Activated naive CD4-positive, alpha-beta T cell treated with anti-CD3 and anti-CD28 coated beads for 36 hours (primary cell): ENCODE measurements at places on chromosomes 16 and 17. TPM values are rescaled to one million over a fixed set of nuclear protein-coding genes. Genes with fewer than 3 reads are reported as not detected.

The CFAP20 gene
- total RNA-seq, result 31.4 TPM

- H3K4me3 ChIP-seq, result no peak overlapping the region
- no peak overlapping the region for H3K27ac ChIP-seq
- no peaks in the 10 kb centered on the region for H3K27me3 ChIP-seq
- no peaks in the 10 kb centered on the region for H3K36me3 ChIP-seq
These were observed 23.0 kb upstream of the CAPNS2 start for GRCh38 chr16:55543472-55543871.

The ADAP2 gene
- total RNA-seq, result 0.52 TPM

DNA sequence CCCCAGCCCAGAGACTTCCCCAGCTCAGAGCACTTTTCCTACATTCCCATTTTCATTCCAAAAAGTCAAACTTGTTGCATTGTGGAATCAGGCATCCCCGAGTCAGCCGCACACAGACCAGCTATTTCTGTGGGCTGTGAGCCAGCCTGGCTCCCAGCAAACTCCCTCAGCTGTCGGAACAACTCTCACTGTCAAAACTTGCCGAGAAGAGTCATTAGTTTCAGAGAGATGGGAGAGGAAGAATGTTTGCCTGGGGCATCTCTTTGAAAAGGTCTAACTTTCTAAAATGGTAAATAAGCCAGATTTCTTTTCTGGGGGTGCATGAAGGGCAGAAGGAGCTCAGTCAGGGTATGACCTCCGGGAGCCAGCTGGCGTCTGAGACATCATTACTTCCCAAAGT lies 280.0 kb downstream of the TMEM114 start:
- DNase-seq, result no peak
- H3K4me1 ChIP-seq, result no peaks in the 10 kb centered on the region
- H3K36me3 ChIP-seq, result no peaks in the 10 kb centered on the region
- no peak overlapping the region for H3K4me3 ChIP-seq
- no peak overlapping the region for H3K27ac ChIP-seq

DNA sequence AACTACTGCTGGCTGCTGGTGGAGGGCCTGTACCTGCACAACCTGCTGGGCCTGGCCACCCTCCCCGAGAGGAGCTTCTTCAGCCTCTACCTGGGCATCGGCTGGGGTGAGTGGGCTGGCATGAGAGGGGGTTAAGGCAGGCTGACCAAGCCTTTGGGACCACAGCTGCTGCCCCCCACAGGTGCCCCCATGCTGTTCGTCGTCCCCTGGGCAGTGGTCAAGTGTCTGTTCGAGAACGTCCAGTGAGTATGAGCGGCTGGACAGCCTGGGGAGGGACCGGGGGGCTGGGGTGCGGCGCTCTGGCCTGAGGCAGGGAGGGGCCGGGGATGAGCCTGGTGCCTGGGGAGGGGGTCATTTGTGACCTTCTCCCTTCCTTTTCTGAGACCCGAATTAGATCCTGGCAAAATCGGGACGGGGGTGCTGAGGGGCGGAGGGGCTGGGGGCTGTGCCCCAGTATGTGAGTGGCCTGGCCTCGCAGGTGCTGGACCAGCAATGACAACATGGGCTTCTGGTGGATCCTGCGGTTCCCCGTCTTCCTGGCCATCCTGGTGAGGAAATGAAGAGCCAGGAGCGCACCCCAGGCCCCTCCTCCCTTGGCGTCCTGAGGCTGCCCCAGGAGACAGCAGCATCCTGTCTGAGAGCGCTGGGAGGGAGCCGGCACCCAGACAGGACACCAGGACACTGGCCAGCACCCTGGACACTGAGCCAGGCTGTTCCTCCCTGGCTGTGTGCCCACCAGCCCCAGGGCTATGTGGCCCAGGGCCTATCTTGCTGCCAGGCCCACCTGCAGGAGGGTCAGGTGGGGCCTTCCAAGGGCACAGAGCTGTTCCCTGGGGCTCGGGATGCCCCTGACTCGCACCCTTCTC lies 8.0 kb downstream of the GCGR start:
- DNase-seq, result no peak
- H3K4me1 ChIP-seq, result no peaks in the 10 kb centered on the region
- H3K27me3 ChIP-seq, result peaks cover 24% of the 10 kb centered on the region
- H3K4me3 ChIP-seq, result no peak overlapping the region

DNA sequence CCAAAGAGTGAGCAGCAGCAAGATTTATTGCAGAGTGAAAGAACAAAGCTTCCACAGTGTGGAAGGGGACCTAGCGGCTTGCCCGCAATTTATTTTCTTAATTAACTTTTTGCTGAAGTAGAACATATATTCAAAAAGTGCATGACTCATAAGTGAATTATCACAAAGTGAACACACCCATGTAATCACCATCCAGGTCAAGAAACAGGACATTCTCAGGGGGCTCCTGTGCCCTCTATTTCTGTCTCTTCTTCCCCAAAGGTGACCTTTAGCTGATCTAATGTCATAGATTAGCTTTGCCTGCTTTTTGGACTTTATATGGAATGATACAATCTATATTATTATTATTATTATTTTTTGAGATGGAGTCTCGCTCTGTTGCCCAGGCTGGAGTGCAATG lies 19.9 kb downstream of the ERAL1 start:
- no peak for DNase-seq
- H3K4me1 ChIP-seq, result peaks cover 50% of the 10 kb centered on the region
- H3K4me3 ChIP-seq, result no peak overlapping the region

The PLCD3 gene
- total RNA-seq, result 2.4 TPM

GRCh38 chr17:51948128-51948527 lies 210.4 kb downstream of the CA10 start:
- H3K27ac ChIP-seq, result no peak overlapping the region
- no peak for DNase-seq
- no peaks in the 10 kb centered on the region for H3K4me1 ChIP-seq
- H3K4me3 ChIP-seq, result no peak overlapping the region
- no peaks in the 10 kb centered on the region for H3K36me3 ChIP-seq

DNA sequence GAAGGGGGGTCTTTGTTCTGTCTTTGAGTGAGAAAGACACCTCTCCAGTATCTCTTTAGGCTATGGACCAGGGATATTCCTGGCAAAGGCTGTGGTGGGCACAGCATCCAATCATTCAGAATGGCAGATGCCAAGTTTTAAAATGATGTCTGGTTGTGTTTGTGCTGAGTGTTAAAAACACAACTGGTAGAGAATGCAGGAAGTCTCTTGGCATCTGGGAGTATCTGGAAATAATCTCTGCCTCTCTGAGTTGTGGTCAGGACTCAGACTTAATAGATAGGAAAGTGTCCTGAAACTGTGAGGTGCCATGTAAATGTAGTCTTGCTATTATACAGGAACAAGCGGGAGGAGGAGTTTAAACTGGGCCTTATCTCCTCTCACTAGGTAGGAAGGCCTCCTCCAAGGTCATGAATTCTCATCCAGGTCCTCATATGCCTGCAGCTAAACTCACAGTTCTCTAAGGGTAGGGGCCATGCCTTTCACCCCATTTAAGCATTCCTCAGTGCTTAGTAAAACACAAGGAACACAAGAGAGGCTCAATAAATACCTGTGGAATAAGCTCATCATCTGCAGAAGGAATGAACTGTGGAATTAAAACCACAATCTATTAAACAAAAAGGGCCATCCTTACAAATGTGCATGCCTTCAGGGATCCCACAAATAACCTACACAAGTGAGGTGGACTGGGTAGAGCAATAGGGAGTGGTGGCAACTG lies 317.6 kb downstream of the CBLN1 start:
- DNase-seq, result no peak
- H3K27me3 ChIP-seq, result no peaks in the 10 kb centered on the region
- H3K27ac ChIP-seq, result no peak overlapping the region
- no peaks in the 10 kb centered on the region for H3K4me1 ChIP-seq
- no peak overlapping the region for H3K4me3 ChIP-seq

DNA sequence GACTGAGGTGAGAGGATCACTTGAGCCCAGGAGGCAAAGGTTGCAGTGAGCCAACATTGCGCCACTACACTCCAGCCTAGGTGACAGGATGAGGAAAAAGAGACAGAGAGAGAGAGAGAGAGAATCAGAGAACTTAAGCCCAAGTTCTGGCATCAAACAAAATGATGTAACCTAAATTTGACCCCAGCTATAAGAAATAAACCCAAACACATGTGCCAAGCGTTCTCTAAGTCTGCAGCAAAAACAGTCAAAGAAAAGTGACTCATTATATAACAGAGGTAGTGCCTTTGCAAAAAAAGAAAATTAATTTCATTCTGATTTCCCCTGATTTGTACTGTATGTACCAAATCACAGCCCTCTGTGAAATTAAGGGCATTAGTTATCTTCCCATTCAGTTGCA lies 89.5 kb downstream of the CDH11 start:
- no peaks in the 10 kb centered on the region for H3K36me3 ChIP-seq
- H3K4me1 ChIP-seq, result no peaks in the 10 kb centered on the region
- no peak overlapping the region for H3K27ac ChIP-seq
- no peak overlapping the region for H3K4me3 ChIP-seq
- no peaks in the 10 kb centered on the region for H3K27me3 ChIP-seq
- no peak for DNase-seq

DNA sequence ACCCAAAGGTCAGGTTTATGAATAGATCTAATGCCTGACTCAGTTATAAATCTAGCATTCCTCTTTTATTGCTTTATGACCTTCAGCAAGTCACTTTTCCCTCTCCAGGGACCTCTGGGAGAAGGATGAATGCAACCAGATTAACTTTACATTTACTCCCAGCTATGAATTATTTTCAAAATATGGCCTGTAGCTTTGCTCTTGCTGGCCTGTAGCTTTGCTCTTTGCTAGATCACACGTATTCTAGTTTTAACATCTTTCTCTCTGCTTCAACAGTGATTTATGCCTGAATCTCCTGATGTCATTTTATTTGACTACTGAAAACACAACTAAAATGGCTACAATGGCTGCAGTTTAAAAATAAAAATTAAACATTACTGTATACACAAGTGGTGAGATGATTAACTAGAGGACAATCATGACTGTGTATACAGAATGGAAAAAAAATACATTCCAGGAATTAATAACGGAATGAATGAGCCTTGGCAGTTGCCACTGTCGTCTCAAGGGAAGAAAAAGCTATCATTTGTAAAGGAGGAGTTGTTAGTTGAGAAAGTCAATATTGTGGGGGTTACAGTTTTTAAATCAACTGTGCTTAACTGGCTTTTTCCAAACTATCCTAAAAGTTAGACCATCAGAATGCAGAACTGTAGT lies 434.5 kb upstream of the GOT2 start:
- no peaks in the 10 kb centered on the region for H3K36me3 ChIP-seq
- H3K27ac ChIP-seq, result no peak overlapping the region
- DNase-seq, result no peak
- H3K4me1 ChIP-seq, result no peaks in the 10 kb centered on the region

GRCh38 chr17:39671651-39672521 lies 3.6 kb downstream of the PNMT start:
- peaks cover 21% of the 10 kb centered on the region for H3K4me1 ChIP-seq
- H3K36me3 ChIP-seq, result no peaks in the 10 kb centered on the region
- no peak for DNase-seq
- no peak overlapping the region for H3K27ac ChIP-seq
- H3K4me3 ChIP-seq, result no peak overlapping the region

DNA sequence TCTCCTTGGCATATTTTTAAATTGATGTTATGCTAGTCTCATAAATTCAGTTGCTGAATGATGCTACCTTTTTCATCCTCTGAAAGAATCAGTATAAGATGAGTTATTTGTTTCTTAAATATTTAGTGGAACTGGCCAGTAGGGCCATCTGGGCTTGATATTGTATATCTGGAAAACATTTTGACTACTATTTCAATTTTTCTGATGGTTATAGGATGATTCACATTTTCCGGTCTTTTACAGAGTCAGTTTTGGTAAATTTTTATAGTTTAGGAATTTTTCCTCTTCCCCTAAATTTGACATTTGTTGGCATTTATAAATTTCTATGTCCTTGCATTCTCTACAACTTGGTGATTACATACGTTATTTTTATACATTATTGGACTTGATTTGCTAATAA lies 296.3 kb upstream of the AXIN2 start:
- no peak overlapping the region for H3K4me3 ChIP-seq
- no peak for DNase-seq
- no peaks in the 10 kb centered on the region for H3K27me3 ChIP-seq
- H3K27ac ChIP-seq, result no peak overlapping the region
- no peaks in the 10 kb centered on the region for H3K36me3 ChIP-seq
- H3K4me1 ChIP-seq, result no peaks in the 10 kb centered on the region

- no peaks in the 10 kb centered on the region for H3K27me3 ChIP-seq
- no peaks in the 10 kb centered on the region for H3K4me1 ChIP-seq
- no peaks in the 10 kb centered on the region for H3K36me3 ChIP-seq
- no peak for DNase-seq
These were observed 87.3 kb downstream of the YPEL2 start for GRCh38 chr17:59418732-59419166.

DNA sequence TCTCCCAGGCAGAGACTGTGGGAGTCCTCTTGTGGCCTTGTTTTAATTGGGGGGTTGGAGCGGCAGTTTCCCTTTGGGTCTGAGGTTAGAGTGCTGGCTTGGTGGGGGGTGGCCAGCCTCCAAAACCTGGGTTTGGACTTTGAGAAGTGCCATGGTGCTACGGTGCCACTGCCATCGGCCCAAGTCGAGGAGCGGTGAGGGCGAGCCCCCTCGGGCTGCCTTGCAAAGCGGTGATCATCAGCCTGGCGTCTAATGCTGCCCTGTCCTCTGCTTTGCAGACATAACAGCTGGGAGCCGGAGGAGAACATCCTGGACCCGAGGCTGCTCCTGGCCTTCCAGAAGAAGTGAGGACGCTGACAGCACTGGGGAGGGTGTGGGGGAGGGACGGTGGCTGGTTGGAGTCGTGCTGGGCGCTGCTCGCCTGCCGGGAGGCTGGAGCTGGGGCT lies 1.2 kb downstream of the CBX2 start:
- no peaks in the 10 kb centered on the region for H3K36me3 ChIP-seq
- DNase-seq, result no peak
- peaks cover 66% of the 10 kb centered on the region for H3K27me3 ChIP-seq
- peaks cover 12% of the 10 kb centered on the region for H3K4me1 ChIP-seq
- peak overlapping the region; percentile 82 for H3K4me3 ChIP-seq

The C16orf92 gene
- not detected for total RNA-seq

- peaks cover 90% of the 10 kb centered on the region for H3K4me1 ChIP-seq
- no peaks in the 10 kb centered on the region for H3K27me3 ChIP-seq
These were observed 11.8 kb downstream of the SREBF1 start for GRCh38 chr17:17824783-17825614.

The CCDC92B gene
- 0.07 TPM for total RNA-seq

- peaks cover 24% of the 10 kb centered on the region for H3K36me3 ChIP-seq
- H3K4me3 ChIP-seq, result peak overlapping the region; percentile 97
- H3K27ac ChIP-seq, result peak overlapping the region; percentile 95
- peaks cover 39% of the 10 kb centered on the region for H3K4me1 ChIP-seq
These were observed 695 bp upstream of the TMEM204 start for GRCh38 chr16:1532771-1533170.

The TP53TG3B gene
- not detected for total RNA-seq

The KRT31 gene
- total RNA-seq, result not detected

The GPR179 gene
- 0.02 TPM for total RNA-seq

The CCL16 gene
- not detected for total RNA-seq

The LGALS9B gene
- not detected for total RNA-seq
